ENCODE measurements at places on chromosomes 16 and 17. TPM values are rescaled to one million over a fixed set of nuclear protein-coding genes. Genes with fewer than 3 reads are reported as not detected.

Gene PRCD
- polyA plus RNA-seq: 2.0 TPM

- H3K4me1 ChIP-seq: no peaks in the 10 kb centered on the region
- no peak overlapping the region for H3K4me3 ChIP-seq
- H3K27ac ChIP-seq: no peak overlapping the region
- no peaks in the 10 kb centered on the region for H3K27me3 ChIP-seq
- no peak for DNase-seq
- H3K36me3 ChIP-seq: no peaks in the 10 kb centered on the region
These were observed 308.2 kb upstream of the GOT2 start for GRCh38 chr16:59042301-59042700.

DNA sequence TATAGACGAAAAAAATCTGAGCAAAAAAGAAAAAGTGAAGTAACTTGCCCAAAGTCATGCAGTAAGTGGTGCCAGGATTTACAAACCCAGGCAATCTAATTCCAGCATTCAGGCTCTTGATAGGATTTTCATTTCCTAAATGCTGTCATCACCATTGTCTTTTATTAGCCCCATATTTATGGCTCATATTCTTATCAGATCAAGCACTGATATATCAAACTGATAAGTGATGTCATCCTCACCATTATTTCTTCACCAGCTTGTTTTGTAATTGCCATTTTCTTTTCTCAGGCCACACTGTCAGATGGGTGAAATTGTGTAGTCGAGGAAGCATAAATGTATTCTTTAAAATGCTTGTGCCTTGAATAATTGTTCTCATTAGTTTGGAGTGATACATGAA is 1.3 kb downstream of the RAD51C start:
- H3K4me3 ChIP-seq: no peak overlapping the region
- H3K27ac ChIP-seq: no peak overlapping the region
- H3K27me3 ChIP-seq: no peaks in the 10 kb centered on the region
- no peaks in the 10 kb centered on the region for H3K36me3 ChIP-seq

DNA sequence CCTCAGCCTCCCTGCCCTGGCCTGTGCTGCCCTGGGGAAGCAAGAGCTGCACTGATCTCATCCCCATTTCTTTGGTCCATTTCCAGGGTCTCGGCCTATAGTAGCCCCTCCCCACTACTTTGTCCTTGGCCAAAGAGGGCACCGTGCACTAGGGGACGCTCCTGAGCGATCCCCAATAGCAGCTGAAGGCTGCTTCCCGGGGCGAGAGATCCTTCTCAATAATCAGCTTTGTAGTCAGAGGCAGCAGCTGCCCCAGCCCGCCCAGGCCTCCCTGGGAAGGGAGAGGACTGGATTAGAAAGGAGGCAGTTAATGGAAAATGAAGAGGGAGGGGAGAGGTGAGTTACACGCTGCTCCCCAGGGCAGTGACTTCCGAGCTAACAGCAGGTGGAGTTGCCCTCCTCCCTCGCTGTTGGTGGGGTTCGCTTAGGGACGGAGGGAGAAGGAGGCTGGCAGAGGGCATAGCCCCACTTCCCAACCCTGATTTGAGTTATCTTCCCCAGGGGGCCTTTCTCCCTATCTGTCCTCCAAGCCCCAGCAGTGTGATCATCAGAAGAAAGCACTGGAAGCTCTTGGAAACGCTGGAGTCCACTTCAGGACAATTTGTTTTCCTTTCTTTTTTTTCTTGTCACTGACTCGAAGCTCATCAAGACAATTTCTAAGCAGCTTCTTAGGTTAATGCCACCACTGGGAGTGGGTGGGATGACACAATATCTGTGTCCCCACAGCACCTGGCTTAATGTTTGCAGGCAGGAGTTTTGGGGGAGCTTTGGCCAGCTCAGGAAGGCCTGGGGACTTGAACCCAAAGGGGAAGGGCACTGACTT is 2.6 kb downstream of the MXRA7 start:
- H3K27me3 ChIP-seq: no peaks in the 10 kb centered on the region
- DNase-seq: no peak
- H3K4me1 ChIP-seq: peaks cover 31% of the 10 kb centered on the region
- H3K4me3 ChIP-seq: no peak overlapping the region

DNA sequence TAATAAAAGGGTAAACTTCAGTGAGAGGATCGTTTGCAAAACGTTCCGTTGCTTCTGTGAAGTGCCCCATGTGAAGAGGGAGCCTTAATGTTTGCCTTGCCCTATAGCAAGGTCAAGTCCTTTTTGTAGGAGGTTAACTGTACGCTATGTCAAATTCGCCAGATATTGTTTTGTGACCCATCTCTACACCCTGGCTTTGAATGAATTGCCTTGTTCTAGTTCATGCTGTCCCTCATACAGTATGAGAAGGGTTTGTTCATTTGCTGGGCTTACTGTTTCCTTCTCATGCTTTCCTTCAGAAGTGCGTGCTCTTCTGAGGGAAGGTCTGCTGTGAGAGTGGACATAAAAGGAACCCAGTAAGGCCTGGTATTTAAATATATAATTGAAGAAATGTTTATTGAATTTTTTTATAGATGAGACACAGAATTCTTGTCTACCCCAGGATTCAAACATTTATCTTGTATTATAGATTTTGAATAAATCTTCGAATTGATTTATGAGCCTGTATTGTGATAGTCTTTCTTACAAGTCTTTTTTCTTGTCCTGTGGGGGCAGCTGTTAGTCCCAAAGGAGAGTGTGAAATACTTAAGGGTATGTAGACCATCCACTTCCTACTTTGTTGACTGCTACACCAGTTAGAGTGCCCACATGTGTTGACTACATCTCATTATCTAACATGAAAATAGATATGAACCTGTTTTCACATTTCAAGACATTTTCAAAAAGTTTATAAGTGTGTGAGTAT is 1.7 kb downstream of the MAP3K3 start:
- DNase-seq: no peak
- H3K27ac ChIP-seq: peak overlapping the region; percentile 56
- no peaks in the 10 kb centered on the region for H3K36me3 ChIP-seq

- no peak overlapping the region for H3K4me3 ChIP-seq
- no peaks in the 10 kb centered on the region for H3K27me3 ChIP-seq
- no peak for DNase-seq
- no peaks in the 10 kb centered on the region for H3K36me3 ChIP-seq
- no peaks in the 10 kb centered on the region for H3K4me1 ChIP-seq
These were observed 323.3 kb upstream of the TNRC6C start for GRCh38 chr17:77635176-77635575.

Gene PEX12
- polyA plus RNA-seq: 3.7 TPM

Gene HNF1B
- 12.4 TPM for polyA plus RNA-seq

DNA sequence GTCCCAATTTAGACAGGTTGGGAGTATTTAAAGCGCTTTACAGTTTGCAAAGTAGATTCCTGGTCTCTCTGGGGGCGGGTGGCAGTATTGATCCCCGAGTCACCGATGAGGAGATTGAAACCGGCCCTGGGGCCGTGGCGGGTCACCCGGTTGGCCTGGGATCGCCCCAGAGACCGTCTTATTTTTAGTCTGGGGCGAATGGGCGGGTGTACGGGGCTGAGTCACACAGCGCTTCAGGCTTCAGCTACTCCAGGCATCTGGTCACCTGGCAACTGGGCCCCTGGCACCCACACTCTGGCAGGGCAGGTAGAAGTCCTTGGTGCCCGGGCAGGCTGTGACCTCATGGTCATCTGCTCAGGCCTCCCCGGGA is 669 bp downstream of the MIEF2 start:
- H3K36me3 ChIP-seq: peaks cover 7% of the 10 kb centered on the region
- H3K4me1 ChIP-seq: peaks cover 25% of the 10 kb centered on the region
- no peaks in the 10 kb centered on the region for H3K27me3 ChIP-seq
- no peak for DNase-seq
- H3K4me3 ChIP-seq: peak overlapping the region; percentile 71
- peak overlapping the region; percentile 93 for H3K27ac ChIP-seq

- peaks cover 6% of the 10 kb centered on the region for H3K4me1 ChIP-seq
- no peaks in the 10 kb centered on the region for H3K36me3 ChIP-seq
- peak within 1 kb of the TSS; percentile 62 for H3K4me3 ChIP-seq
- peak within 1 kb of the TSS; percentile 94 for H3K27ac ChIP-seq
- peak; percentile 86 for DNase-seq
- no peaks in the 10 kb centered on the region for H3K27me3 ChIP-seq
These were observed at the start of gene DUSP14 for GRCh38 chr17:37489197-37490001. DUSP14 (plus strand) TSS chr17:37489891; CDS start chr17:37512273, 22,382 bp downstream.

- H3K4me3 ChIP-seq: peak within 1 kb of the TSS; percentile 96
- H3K27me3 ChIP-seq: no peaks in the 10 kb centered on the region
- no peaks in the 10 kb centered on the region for H3K36me3 ChIP-seq
These were observed at the start of gene PTGES3L for GRCh38 chr17:42979511-42980273. PTGES3L (minus strand) TSS chr17:42980080; CDS start chr17:42980053, 27 bp downstream.

GRCh38 chr17:73342050-73342522 is 30.3 kb upstream of the CDC42EP4 start:
- no peaks in the 10 kb centered on the region for H3K27me3 ChIP-seq
- peak; percentile 95 for DNase-seq
- H3K27ac ChIP-seq: no peak overlapping the region
- H3K36me3 ChIP-seq: no peaks in the 10 kb centered on the region
- H3K4me3 ChIP-seq: no peak overlapping the region

Measured in lung (tissue), 17 donors.